Hair follicular keratinocyte (primary cell): ENCODE measurements at places on chromosomes 6 and 20. TPM values are rescaled to one million over a fixed set of nuclear protein-coding genes. Genes with fewer than 3 reads are reported as not detected.

PRICKLE4 gene
- 1.3 and 1.4 TPM in 2 replicates for total RNA-seq

RRAGD gene
- total RNA-seq: 0.04 and 1.2 TPM in 2 replicates

MTRF1L gene
- 8.5 and 21.0 TPM in 2 replicates for total RNA-seq

OLIG3 gene
- total RNA-seq: not detected in 2 replicates

RFX6 gene
- total RNA-seq: not detected in 2 replicates

PAK5 gene
- not detected in 2 replicates for total RNA-seq

KIAA0408 gene
- 0.16 TPM in 1 of 2 replicates, not detected in the other for total RNA-seq

ISM1 gene
- total RNA-seq: 1.0 and 4.4 TPM in 2 replicates

MAS1 gene
- total RNA-seq: not detected in 2 replicates

THBD gene
- 16.9 and 30.9 TPM in 2 replicates for total RNA-seq

SOBP gene
- 0.19 TPM in 1 of 2 replicates, not detected in the other for total RNA-seq

ABCF1 gene
- 34.5 and 41.9 TPM in 2 replicates for total RNA-seq

LTB gene
- total RNA-seq: 0.49 and 1.5 TPM in 2 replicates

SYCP2L gene
- 0.23 and 0.61 TPM in 2 replicates for total RNA-seq

EHMT2 gene
- total RNA-seq: 22.2 and 24.5 TPM in 2 replicates

TPBG gene
- total RNA-seq: 104 and 201 TPM in 2 replicates

KCNK16 gene
- not detected in 2 replicates for total RNA-seq

B3GAT2 gene
- total RNA-seq: not detected in 2 replicates

SDCBP2 gene
- 3.9 and 11.3 TPM in 2 replicates for total RNA-seq

ENPP5 gene
- 1.2 and 1.5 TPM in 2 replicates for total RNA-seq

CPNE5 gene
- 0.08 TPM in 1 of 2 replicates, not detected in the other for total RNA-seq

FGD2 gene
- 0.23 TPM in 1 of 2 replicates, not detected in the other for total RNA-seq

HRH3 gene
- total RNA-seq: not detected in 2 replicates

FAM217A gene
- not detected in 2 replicates for total RNA-seq

VIP gene
- total RNA-seq: not detected in 2 replicates

LHFPL5 gene
- total RNA-seq: not detected in 2 replicates

TRIM10 gene
- not detected in 2 replicates for total RNA-seq

EFCAB8 gene
- total RNA-seq: not detected in 2 replicates

ADA gene
- total RNA-seq: 40.7 and 49.4 TPM in 2 replicates

SIRPD gene
- total RNA-seq: not detected in 2 replicates

BEND6 gene
- total RNA-seq: 1.2 and 3.1 TPM in 2 replicates

ZNF334 gene
- 1.1 and 2.7 TPM in 2 replicates for total RNA-seq

NTSR1 gene
- 0.23 TPM in 1 of 2 replicates, not detected in the other for total RNA-seq

SIGLEC1 gene
- total RNA-seq: not detected in 2 replicates

GSS gene
- total RNA-seq: 136 and 158 TPM in 2 replicates

CCDC170 gene
- under 0.01 and 1.1 TPM in 2 replicates for total RNA-seq

BPIFB1 gene
- total RNA-seq: not detected in 2 replicates

UNC93A gene
- total RNA-seq: not detected in 2 replicates

MYLK4 gene
- total RNA-seq: 0.04 TPM in 1 of 2 replicates, not detected in the other

ID4 gene
- total RNA-seq: 0.19 and 0.23 TPM in 2 replicates

ASXL1 gene
- total RNA-seq: 11.8 and 13.0 TPM in 2 replicates

HLA-DOA gene
- total RNA-seq: under 0.01 and 0.11 TPM in 2 replicates

IPCEF1 gene
- 0.04 and 0.94 TPM in 2 replicates for total RNA-seq
